MV-4-11 (cell line): ENCODE measurements at places on chromosomes 12 and 14.

GRCh38 chr14:36204461-36205073 lies 28.0 kb upstream of the PTCSC3 start:
- DNase-seq: peak; percentile 10

- DNase-seq: no peak
Measured at GRCh38 chr14:59254146-59254910, 65.9 kb downstream of the DAAM1 start.

DNA sequence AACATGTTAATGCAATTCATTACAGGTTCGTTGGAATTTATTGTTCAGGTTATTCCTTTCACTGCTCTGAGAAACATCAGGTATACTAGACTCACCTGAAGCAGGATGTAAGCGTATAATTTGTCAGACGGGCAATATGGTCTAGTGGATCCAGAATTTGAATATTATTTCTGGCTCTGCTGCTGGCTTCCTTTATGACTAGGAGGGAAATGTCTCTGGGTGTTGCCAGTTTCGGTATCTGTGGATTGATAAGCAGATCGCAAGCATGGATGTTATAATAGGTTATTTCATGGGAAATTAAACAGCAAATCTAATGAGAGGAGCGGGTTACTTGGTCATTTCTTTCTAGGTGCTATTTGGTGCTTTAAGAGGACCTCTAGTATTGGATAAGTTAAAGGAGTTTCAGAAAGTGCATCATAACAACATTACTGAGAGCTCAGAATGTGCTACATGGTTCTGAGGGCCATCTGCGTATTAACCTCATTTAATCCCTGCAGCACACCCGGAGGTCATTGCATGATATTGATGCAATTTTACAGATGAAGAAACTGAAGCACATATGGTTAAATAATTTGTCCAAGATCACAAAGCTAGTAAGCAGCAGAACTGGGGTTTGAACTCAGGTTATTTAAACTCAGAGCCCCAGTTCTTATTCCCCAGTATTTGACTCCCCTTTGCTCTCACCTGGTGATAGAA lies 47.3 kb upstream of the BCAT1 start:
- DNase-seq: no peak

DNA sequence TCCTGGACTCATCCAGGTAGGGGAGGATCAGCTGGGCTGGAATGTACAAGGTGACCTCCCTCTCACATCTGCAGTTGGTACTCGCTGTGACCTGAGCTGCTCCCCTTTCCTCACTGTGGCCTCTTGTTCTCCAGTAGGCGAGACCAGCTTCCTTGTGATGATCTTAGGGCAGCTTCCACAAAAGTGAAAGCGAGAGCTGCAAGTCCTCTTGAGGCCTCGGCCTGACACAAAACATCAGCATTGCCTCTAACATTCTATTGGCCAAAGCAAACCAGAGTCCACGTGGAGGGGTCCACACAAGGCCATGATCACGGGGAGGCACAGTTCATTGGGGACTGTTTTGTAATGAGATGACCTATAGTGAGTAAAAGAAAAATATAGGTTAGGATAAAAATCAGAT lies 127.5 kb downstream of the SMOC1 start:
- peak; percentile 24 for DNase-seq

- DNase-seq: peak; percentile 8
Measured at GRCh38 chr12:39989501-39989900, 116.4 kb downstream of the SLC2A13 start.

DNA sequence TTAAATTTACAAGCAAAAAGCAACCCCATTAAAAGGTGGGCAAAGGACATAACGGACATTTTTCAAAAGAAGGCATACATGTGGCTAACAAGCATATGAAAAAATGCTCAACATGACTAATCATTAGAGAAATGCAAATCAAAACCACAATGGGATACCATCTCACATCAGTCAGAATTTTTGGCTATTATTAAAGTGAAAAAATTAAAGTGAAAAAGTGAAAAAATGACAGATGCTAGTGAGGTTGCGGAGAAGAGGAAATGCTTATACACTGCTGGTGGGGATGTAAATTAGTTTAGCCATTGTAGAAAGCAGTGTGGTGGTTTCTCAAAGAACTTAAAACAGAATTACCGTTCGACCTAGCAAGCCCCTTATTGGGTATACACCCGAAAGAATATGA lies 7.9 kb downstream of the OTOGL start:
- DNase-seq: no peak

GRCh38 chr14:72462056-72462455 lies 431.8 kb downstream of the DPF3 start:
- DNase-seq: no peak

GRCh38 chr14:64478634-64479250 lies 13.4 kb downstream of the AKAP5 start:
- DNase-seq: no peak

DNA sequence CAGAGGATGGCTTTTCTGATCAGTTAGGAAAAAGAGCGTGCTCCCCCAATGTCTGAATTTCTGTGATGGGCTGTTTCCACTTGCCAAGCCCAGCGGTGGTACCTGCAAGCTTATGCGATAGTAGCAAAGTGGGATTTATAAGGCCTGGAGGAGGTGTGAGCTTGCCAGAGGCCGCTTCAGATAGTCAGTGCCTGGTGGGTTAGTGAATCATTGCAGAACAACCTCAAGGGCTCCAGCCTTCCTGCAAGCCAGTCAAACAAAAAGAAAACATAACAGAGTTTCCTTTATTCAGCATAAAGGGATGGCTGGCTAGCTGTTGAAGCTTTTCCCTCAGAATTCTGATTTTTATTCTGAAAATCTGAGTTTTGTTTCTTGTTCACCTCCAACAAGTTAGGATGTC lies 7.6 kb upstream of the BMP4 start:
- DNase-seq: no peak

DNA sequence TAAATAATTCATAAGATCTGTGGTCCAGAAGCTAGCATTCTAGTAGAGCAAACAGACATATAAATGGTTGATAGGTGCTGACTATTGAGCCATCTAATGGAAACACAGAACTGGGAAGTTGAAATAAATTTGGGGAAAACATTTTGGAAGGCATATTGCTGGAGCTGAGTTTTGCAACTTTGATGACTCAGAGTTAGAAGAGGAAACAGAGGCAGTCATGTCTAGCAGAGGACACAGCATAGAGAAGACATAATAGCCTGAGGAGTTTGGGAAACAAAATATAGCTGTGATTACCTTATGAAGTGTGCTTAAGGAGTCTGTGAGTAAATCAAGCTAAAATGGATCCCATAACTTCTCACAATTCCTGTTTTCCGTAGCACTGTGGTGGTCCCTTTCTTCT lies 86.9 kb upstream of the FLRT2 start:
- peak; percentile 42 for DNase-seq

- DNase-seq: peak; percentile 76
Measured at GRCh38 chr12:68462803-68463202, 130.6 kb upstream of the MDM1 start.

- DNase-seq: no peak
Measured at GRCh38 chr14:75832621-75833297, 149.0 kb downstream of the TGFB3 start.

DNA sequence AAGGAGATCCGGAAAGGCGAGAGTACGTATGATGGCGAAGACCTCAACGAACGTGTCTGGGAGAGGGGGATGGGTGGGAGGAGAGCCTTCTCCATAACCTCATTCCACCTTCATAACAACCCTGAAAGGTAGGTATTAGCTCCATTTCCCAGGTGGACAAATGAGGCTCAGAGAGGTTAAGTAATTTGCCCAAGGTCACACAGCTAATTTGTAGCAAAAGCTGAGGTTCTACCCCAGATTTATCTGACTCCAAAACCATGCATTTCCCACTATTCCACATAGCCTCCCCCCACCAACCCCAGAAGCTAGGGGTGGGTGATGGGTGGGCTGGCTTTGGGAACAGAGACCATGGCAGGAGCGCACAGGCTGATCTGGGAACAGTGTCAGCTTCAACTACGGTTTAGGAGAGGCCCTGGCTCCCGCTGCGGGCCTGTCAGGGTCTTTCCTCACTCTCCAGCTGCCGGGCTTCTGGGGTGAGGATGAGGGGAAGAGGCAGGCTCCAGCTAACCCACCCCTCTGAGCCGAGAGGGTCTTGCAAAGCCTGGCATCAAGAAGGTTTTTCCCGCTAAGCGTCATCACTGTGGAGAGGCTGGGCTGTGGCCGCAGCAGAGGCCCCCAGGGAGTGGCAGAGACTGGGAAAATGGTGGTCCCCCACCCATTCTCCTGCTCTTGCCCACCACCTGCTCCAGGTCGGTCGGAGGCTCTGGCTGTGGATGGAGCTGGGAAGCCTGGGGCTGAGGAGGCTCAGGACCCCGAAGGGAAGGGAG lies 8.9 kb downstream of the CHGA start:
- DNase-seq: no peak

DNA sequence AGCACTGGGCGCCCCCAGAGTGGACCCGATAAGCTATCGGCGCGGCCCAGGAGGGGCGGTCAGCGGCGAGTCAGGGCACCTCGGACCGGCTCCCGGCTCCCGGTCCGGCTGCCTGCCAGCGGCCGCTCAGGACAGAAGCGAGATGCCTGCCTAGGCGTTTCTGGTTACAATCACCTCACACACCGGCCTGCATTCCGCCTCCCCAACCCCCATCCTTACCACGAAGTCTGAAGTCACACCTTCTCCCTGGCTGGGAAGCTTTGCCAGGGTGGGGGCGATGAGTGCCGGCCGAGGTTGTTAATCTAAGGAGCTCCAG lies 42.6 kb upstream of the TBX5 start:
- DNase-seq: no peak

DNA sequence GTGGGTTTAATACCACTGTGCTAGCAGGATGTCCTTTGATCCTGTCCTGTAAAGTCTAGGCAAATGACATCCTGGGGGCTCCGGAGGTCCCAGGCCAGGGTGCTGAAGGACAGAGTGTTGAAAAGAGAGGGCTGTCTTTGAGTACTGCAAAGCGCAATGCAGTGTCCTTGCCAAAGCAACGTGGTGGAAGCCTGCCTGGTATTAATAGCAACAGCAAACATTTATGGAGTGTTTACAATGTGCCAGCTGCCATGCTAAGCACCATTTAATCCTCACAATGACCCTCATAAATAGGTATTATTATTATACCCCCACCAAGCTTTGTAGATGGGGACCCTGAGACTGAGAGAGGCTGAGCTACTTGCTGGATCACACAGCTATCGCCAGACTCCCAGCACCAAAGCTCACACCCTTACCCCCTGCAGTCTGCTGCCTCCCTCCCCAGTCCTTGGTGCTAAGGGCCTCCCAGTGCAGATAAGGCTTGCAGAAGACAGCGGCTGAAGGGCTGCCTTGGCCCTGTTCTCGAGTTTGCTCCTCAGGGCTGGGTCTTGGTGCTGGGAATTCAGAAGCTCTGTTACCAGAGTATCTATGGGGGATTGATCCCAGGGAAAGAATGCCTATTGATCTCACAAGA lies 427.7 kb downstream of the FUT8 start:
- DNase-seq: no peak

DNA sequence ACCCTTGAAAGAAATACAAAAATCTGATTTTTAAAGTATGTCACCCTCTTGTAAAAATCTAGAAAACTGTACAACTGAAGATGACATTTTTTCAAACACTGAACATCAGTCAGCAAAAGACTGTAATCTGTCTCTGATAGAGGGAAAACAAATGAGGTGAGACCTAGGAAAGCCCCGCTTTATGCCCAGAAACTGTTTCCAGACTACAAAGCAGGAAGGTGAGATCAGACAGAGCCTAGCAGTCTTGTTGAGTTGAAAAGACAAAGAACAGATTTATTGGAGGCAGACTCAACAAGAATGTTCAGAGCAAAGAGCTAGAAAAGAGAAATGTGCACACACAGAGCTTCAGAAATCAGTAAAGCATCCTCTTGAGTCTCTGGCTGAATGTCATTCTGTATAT lies 873.6 kb downstream of the LRFN5 start:
- no peak for DNase-seq

GRCh38 chr14:23572524-23572828 lies 4.9 kb upstream of the AP1G2 start:
- peak; percentile 38 for DNase-seq

DNA sequence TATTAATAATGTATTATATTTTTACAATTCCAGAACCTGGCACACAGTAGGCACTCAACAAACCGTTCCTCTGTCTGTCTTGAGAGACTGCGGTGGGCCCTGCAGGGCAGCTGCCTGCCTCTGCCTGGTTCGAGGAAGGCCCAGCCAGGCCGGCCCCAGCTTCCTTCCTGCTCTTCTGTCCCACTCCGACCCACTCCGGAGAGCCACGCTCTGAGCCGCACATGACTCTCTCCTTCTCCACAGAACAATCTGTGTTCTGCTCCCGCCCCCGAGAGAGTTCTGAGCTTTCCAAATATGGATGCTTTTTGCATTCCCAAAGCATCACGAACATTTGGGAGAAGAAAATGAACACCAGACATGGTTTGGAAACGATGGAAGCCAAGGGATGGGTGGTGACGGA lies 57.3 kb downstream of the TTC7B start:
- no peak for DNase-seq

GRCh38 chr12:50003595-50003994 lies 21.7 kb downstream of the RACGAP1 start:
- no peak for DNase-seq

GRCh38 chr14:89237921-89238529 lies 179.0 kb downstream of the FOXN3 start:
- peak; percentile 30 for DNase-seq
